C1 segment of cervical spinal cord (tissue), 14 donors: ENCODE measurements at places on chromosomes 3 and 15.

DNA sequence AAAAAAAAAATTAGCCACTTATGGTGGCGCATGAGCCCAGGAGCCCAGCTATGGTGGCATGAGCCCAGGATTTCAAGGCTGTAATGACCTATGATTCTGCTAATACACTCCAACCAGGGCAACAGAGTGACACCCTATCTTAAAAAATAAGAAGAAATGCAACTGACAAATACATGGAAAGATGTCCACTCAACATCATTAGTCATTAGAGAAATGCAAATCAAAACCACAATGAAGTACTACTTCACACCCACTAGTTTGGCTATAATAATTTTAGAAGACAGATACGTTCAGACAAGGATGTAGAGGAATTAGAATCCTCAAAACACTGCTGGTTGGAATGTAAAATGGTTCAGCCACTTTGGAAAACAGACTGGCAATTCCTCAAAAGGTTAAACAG is 10.5 kb downstream of the PRKAR2A start:
- no peak for DNase-seq

GRCh38 chr3:101156787-101157345 is 163.5 kb downstream of the IMPG2 start:
- no peak for DNase-seq

- DNase-seq: no peak
Observed at GRCh38 chr3:190382082-190382481, 5.9 kb upstream of the CLDN16 start.

GRCh38 chr3:64681827-64682226 is 6.0 kb downstream of the ADAMTS9 start:
- DNase-seq: no peak

DNA sequence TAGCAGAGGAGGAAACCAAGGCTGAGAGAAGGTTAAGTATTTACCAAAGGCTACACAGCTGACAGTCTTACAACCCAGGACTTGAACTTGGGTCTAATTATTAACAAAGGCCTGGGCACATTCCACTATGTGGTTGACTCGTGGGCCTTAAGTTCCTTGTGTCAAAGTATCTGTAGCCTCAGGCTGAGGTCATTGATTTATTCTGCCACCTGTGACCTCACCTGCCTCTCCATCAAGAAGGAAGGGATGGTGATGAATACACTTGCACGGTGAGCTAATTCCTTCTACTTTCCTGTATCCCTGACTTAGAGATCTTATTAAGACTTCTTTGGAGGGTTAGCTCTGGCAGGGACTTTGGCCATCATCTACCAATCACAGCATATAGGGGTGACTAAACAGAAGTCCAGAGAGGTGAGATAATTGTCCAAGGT is 19.9 kb upstream of the LRRC58 start:
- no peak for DNase-seq

DNA sequence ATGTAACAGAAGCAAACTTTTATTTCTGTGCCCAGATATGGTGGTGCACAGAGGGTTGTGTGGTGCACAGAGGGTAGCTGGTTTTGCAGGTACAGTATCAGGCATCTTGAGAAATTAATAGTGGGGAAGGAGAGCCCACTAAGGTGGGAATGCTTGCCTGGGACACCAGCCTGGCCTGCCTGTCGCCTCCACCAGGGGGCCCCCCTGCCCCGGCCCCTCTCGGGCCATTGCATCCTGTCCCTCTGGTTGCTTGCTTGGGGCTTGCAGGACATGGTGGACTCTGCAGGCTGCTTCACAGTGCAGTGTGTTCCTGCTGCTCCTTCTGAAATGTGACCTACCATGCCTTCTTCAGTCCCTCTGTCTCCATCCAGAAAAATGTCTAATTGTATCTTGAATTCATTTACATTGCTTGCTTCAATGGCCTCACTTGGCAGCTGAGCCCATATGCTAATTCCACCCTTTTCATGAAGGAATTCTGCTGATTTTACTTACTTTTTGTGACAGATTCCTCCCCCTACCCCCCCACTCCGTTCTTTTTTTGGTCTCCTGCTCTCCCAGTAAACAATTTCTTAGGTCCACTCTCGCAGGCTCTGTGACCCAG is 73.6 kb downstream of the EEFSEC start:
- DNase-seq: peak; percentile 15

DNA sequence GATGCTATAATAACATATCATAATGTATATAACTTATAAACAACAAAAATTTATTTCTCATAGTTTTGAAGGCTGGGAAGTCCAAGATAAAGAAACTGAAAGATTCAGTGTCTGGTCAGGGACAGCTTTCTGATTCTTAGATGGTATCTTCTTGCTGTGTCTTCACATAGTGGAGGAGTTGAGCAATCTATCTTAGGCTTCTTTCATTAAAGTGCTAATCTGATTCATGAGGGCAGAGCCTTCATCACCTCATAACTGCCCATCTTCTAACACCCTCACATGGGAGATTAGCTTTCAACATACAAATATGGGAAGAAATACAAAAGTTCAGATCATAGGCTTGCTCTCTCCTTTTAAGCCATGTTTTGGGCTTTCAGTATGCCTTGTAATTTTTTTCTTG is 774.8 kb upstream of the EPHA6 start:
- no peak for DNase-seq

GRCh38 chr3:159763011-159763601 is 225.5 kb upstream of the IL12A start:
- DNase-seq: peak; percentile 74

DNA sequence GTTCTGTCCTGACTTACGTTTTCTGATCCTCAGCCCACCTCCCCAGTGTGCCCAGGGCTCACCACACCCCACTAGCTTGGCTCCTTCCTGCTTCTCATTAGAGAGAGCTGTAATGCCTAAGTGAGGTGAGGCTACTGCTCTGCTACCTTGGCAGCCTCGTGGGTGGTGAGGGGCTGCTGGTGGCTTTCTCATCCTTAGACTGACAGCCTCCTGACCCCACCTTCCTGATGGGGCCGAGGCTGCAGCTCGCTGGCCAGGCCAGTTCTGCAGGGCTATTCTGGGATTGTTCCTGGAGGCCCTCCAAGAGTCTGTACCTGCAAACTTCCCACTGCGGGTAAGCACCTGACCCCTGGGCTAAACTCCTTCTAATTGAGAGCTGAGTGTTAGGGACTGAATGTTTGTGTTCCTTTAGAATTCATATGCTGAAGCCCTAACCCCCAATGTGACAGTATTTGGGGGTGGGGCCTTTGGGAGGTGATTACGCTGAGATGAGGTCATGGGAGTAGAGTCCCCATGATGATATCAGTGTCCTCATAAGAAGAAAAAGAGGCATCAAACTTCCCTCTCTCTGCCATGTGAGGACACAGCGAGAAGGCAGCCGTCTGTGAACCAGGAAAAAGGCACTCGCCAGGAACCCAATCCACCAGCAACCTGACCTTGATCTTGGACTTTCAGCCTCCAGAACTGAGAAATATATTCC is 38.1 kb upstream of the IQSEC1 start:
- DNase-seq: no peak

- DNase-seq: no peak
Observed at GRCh38 chr3:186255703-186256331, 106.2 kb downstream of the DGKG start.

DNA sequence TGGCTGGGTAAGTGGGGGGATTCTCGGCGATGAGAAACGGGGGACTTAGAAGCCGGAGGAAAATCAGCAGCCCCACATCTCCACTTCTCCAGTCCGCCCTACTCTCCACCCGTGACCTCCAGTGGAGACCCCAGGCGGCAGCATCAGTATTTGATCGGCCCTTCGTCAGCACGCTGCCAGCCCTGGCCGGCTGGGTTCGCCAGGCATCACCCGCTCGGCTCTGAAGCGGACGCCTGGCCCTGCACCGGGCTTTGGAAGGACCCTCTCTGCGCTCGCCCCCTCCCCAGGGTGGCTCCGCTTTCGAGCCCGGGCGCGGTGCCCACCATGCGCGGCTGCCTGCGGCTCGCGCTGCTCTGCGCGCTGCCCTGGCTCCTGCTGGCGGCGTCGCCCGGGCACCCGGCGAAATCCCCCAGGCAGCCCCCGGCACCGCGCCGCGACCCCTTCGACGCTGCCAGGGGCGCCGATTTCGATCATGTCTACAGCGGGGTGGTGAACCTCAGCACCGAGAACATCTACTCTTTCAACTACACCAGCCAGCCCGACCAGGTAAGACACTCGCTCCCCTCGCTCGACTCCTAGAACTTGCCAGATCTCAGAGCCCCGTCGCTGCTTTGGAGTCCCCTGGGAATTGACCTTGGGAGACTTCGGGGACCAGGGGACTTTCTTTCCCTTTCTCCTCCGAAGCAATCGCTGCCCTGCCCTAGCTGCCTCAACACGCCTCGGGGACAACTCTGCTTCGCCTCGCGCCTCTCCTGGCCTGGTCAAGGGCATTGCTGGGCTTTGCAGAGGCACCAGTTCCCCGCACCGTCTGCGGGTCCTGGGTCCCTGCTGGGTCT is 561 bp downstream of the SIDT1 start:
- DNase-seq: no peak

- DNase-seq: no peak
Observed at GRCh38 chr15:53831907-53832770, 72.7 kb upstream of the WDR72 start.

- no peak for DNase-seq
Observed at GRCh38 chr3:70488816-70489215, 176.4 kb upstream of the MDFIC2 start.

DNA sequence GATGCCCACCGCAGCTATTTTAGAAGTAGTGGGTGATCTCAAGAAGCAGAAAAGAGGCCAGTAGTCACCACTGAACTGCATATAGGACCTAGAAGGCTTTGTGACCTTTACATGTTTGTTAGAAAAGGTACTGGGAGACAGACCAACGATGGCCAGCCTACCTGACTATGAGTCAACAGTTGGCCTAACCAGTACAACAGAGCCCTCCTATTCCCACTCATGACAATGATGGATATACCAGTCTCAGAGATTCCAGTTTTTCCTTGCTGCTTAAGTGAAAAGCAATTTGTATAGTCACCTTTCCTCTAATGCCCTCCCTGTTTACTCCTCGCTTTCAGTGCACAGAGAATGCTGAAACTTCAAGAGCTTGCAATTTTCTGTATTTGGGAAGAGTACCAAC is 86.6 kb upstream of the PPIB start:
- no peak for DNase-seq

- peak; percentile 35 for DNase-seq
Observed at GRCh38 chr15:44066211-44066827, 128.8 kb downstream of the FRMD5 start.

GRCh38 chr3:186247821-186248814 is 113.9 kb downstream of the DGKG start:
- no peak for DNase-seq

- no peak for DNase-seq
Observed at GRCh38 chr15:25624504-25625177, 185.8 kb upstream of the UBE3A start.

GRCh38 chr15:89007989-89008388 is 80.3 kb upstream of the ABHD2 start:
- DNase-seq: no peak

- no peak for DNase-seq
Observed at GRCh38 chr3:115986555-115987207, 363.4 kb downstream of the GAP43 start.

DNA sequence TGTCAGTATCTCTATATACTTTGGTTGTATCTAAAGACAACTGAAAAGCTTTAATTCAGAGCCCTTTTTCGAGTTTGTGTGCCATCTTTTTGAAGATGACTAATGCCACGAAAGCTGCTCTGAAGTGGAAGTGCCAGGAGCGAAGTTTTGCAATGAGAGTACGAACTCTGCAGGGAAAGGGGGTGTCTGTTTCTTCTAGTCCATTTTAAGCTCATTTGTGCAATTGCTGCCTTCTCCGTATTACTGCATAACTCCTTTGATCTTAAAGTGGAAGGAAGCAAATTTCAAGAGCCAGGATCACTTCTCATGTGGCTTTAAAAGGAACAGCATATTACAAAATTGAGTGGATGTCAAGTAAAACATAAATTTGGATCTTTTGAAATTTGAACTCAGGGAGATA is 245.3 kb downstream of the FEZF2 start:
- no peak for DNase-seq

- DNase-seq: peak; percentile 21
Observed at GRCh38 chr3:136817448-136817847, 1.5 kb upstream of the SLC35G2 start.

- no peak for DNase-seq
Observed at GRCh38 chr3:25454005-25454927, 26.2 kb downstream of the RARB start.

GRCh38 chr3:13479332-13479581 is 849 bp upstream of the HDAC11 start:
- DNase-seq: peak; percentile 83

- DNase-seq: no peak
Observed at GRCh38 chr3:126469479-126469878, 6.2 kb downstream of the ZXDC start.

DNA sequence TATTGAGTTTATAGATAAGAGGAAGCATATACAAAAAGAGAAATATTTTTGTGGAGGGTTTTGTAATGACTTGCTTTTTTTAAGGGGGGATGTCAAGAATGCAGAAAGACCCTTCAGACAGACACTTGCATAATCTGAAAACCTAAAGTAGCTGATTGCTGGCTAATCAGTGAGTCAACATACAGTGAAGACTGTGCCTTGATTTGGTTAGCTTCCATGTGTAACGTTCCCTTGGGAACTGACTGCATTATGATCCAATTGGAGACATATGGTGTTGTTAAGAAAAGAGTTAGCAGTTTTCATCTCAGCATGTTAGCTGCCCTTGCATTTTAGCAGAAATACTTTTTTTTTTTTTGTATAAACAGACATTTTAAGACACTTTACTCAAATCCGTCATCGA is 483.2 kb downstream of the RBMS3 start:
- no peak for DNase-seq

- no peak for DNase-seq
Observed at GRCh38 chr15:91279486-91279885, 179.4 kb downstream of the SV2B start.
